ENCODE measurements at places on chromosomes 5 and 9. TPM values are rescaled to one million over a fixed set of nuclear protein-coding genes. Genes with fewer than 3 reads are reported as not detected.

DNA sequence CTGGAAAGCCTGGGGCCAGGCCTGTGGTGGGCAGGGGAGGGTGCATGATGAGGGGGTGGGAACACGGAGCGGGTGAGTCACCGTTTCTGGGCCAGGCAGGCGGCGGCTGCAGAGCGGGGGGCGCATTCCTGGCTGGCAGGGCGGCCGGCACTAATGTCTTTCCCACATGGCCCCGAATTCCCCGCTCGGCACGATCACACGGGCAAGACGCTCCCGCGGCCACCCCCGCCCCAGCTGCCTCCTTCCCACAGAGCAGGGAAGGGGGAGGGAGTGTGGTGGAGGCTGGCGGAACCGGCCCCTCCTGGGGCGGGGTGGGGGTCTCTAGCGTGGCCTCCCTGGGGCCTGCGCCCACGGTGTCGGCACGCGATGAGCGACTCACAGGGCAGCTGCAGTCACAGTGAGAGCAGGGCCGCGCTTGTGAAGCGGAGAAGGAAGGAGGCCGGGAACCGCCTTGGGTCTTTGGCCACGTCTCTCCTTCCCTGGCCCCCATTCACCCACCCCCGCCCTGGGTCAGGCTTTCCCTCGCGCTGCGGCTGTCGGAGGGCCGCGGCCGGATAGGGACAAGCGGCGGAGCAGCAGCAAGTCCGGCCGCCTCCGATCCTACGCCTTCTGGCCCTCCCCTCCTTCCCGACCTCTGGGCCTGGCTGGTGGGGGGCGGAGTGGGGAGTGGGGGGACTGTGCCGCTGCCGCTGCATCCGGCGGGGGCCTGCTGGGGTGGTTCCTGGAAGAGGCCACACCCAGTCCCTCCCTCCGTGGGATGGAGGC is 48.9 kb downstream of the CXXC5 start:
- no peaks in the 10 kb centered on the region for H3K27me3 ChIP-seq
- H3K4me1 ChIP-seq, result peaks cover 34% of the 10 kb centered on the region
- peak; percentile 88 for DNase-seq
- peak overlapping the region; percentile 35 for H3K4me3 ChIP-seq

- H3K4me3 ChIP-seq, result no peak overlapping the region
- H3K27ac ChIP-seq, result peak overlapping the region; percentile 64
- H3K4me1 ChIP-seq, result no peaks in the 10 kb centered on the region
- no peaks in the 10 kb centered on the region for H3K27me3 ChIP-seq
- no peaks in the 10 kb centered on the region for H3K36me3 ChIP-seq
- no peak for DNase-seq
Observed at GRCh38 chr5:158484150-158484549, 615.6 kb downstream of the EBF1 start.

DNA sequence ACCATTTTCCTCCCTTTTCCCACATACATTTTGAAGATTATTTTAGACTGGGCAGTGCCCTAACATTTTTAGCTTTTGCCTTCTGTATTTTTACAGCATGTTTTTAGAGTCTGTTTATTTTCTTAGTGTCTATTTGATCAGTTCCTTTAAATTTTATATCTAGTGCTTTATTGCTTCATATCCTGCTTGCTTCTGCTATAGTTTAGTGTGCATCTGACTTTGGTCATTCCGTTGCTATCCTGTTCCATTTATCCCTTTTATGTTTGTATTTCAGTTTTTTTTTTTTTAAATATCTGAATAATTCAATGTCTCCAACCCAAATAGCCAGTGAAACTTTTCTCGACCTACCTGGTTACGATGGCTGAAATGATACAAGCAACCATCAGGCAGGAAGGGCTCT is 203.8 kb downstream of the ARHGAP26 start:
- H3K4me3 ChIP-seq, result no peak overlapping the region
- H3K27ac ChIP-seq, result no peak overlapping the region
- no peaks in the 10 kb centered on the region for H3K27me3 ChIP-seq
- no peaks in the 10 kb centered on the region for H3K4me1 ChIP-seq
- no peaks in the 10 kb centered on the region for H3K36me3 ChIP-seq

DNA sequence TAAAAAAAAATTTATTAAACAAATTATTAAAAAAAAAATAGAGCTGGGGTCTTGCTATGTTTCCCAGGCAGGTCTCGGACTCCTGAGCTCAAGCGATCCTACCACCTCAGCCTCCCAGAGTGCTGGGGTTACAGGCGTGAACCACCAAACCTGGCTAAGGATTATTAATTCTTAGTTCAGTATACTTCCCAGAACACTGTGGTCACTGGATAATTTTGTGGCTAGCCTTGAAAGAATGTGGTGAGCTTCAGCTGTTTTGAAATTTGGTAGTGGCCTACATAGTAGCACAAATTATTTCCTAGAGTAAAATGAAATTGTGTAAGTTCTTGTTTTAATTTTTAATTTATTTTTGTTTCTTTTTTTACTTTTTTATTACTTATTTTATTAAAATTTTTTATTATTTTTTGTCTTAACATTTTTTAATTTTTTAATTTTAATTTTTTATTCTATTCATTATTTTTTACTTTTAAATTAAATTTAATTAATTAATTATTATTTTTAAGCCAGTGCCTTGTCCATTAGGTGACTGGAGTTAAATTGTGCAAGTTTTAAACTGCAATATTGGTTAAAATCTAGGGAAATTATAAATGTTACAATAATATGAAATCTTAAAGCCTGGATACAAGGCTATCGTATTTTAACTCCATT is 23.0 kb downstream of the ARRDC3 start:
- no peak for DNase-seq
- no peaks in the 10 kb centered on the region for H3K4me1 ChIP-seq
- no peak overlapping the region for H3K27ac ChIP-seq
- H3K27me3 ChIP-seq, result no peaks in the 10 kb centered on the region

Gene PCDHGA6
- total RNA-seq, result 16.6 TPM

Gene CTSV
- 1.6 TPM for total RNA-seq

All from uterus (tissue), 4 donors.